ENCODE measurements at places on chromosomes 2 and 18.

DNA sequence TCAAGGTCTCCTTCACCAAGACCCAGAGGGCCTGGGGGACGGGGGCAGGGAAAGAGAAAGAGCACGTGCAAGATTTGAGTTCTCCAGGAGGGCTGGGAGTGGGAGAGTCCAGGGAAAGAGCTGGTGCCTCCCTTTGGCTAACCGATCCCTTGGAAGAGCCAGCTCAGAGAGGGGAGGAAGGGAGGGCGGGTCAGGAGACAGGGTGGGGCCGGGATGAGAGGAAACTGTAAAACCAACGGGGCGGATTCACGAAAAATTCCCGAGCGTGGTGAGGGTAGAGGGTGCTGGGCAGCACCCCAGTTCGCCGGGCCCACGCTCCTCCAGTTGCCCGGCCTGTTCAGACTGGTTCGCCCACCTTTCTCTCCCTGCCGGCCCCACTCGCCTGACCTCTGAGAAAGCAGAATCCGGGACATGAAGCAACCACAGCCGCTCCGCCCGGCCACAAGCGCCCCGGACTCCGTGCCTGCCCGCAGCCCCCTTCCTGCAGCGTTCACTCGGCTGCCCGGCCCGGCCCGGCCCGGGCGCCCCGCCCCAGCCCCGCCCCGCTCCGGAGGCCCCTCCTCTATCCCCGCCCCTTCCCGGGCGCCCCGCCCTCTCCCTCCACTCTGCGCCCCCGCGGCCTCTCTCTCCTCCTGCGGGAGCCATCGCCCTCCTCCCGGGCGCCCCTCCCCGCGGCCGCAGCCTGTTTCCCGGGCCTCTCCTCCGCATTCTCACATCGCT is 230.9 kb upstream of the SMAD2 start:
- peak; percentile 83 for DNase-seq

DNA sequence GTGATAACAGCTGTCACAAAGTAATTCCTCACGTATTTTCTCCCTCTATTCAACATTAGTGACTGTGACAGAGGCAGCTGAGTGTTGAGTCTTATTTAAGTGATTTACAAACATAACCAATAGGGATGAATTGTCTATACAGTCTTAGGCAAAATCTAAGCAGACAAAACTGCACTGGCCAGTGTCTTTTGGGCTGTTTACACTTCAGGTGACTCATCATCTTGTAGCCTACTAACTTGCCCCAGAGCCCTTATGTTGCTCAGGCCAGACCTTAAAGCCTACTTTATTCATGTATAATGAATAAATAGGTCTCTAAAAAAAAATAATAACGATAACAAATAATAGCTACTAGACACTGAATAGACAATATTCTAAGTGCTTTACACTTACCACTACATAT is 17.2 kb downstream of the THOC1 start:
- no peak for DNase-seq

DNA sequence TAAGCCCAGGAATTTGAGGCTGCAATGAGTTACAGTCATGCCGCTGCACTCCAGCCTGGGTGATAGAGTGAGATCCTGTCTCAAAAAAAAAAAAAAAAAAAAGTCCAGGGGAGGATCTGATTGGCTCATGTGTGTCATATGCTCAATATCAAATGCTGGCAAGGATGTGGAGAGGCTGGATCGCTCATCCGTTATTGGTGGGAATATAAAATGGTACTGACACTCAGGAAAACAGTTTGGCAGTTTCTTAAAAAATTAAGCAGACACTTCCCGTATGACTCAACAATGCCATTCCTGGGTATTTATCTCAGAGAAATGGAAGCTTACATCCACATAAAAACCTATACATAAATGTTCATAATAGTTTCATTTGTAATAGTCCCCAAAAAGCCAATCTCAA is 68.9 kb downstream of the MEX3C start:
- no peak for DNase-seq

DNA sequence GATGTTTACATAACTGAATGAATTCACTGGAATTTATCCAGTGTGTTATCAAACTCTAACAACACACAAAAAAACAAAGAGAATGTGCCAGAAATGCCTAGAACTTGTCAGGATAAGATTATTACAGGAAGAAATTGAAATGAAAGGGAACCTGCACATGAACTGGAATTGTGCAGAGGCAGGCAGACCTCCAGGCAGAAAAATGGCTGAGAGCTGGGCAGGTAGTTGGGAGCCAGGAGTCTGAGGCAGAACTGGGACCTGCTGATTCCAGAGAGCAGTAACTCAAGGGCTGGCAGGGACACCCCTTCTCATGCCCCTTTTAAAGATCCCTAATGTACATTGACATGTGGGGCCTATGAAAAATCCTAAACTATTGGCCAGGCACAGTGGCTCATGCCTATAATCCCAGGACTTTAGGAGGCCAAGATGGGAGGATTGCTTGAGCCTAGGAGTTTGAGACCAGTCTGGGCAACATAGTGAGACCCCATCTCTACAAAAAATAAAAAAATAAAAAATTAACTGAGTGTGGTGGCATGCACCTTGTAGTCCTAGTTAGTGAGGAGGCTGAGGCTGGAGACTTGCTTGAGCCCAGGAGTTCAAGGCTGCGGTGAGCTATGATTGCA is 674 bp upstream of the SP110 start:
- no peak for DNase-seq

DNA sequence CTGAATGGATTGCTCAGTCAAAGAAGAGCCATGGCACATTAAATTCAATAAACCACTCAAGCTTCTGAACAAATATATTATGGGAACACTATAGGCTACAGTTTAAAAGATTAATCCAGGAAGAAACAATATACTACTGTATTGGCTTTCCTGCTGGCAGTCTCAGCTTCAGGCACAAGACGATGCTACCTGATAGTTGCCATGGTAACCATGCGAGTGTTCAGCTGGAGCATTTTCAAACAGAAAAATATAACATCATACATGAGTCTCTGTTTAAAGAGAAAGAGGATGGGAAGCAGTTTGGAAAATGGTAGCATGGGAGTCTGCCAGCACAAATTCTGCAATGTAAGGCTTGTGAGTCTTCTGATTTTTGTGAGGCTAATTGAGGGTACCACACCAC is 65.9 kb upstream of the CPO start:
- no peak for DNase-seq

DNA sequence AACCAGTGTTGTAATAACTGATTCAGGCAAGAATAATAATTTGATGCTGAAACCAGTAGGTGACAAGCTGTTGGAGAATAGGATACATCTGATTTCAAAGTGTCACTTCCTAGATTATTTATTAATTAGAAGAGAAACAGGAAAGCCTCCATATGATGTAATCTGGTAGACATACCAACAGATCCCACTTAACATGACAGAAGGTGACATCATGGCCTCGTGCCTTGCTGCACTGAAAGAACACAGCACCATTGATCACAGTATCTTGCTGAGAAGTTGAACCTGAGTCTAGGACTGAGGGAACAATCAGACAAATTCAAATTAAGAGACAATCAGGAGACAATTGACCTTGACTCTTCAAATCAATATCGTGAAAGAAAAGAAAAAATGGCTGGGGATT is 131.6 kb upstream of the DLGAP1 start:
- DNase-seq: no peak

DNA sequence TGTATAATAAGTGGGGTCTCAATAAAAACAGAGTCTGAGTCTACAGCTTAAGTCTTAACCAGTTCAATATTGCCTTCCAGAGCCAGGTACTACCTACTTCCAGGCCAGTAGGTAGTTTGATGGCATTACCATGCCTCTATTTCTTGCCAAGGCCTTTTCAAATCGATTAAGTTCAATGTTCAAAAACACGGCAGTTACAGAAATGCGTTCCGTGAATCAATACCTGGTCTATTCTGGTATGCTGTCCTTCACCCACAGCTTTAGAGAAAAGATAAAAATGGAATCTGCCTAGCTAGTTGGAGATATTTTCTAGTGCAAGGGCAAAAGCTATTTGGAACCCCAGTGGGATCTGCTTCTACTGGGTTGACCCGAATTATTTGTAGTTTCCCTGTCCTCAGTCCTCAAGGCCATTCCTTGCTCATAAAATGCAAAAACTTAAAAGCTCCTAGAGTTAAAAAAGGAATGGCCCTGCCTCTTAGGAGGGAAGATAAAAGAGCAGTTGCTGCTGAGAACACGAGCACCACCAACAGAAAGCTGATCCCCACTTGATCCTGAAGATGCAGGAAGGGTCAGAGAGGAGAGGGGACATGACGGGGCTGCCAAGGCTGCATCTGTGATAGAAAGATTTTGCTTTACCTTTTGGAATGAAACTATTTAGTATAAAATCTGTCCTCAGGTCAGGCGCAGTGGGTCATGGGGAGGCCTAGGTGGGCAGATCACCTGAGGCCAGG is 109.6 kb upstream of the SCG2 start:
- DNase-seq: no peak

DNA sequence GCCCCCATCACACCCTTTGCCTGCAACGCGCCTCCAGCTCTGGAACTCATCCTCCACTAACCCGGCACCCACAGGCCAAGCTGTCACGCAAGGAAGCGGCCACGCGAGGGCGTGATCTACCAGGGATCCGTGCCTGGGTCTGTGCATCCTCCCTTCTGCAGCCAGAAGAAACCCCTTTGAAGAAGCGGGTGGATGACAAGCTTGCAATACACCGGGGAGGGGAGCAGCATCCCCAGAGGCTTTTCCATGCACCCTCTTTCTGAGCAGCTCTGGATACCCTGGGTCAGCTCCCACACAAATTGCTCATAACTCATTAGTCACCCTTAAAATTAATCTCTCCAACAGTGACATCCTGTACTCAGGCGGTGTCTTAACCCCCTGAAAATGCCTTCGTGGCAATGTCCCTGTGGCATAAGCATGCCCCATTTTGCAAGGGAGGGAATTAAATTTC is 47.6 kb downstream of the PDCL3 start:
- DNase-seq: peak; percentile 83

DNA sequence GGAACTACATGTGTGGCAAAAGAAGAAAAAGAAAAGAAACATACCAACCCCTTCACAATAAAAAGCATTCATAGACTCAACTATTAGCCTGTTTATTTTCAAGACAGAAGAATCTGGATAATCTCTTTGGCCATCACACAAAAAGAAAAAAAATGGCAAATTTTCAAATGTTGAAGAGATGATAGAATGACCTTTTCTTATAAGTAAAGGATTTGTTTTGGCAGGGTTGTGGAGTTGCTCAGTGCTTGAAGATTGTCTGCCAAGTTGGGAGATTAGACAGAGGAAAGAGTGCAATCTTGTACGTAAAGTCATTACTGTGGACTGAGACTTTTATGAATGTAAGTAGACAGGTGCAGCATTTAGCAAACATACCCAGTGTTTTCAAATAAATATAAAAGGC is 18.5 kb upstream of the FAM171B start:
- no peak for DNase-seq

- DNase-seq: no peak
These were observed 131.0 kb downstream of the TCF4 start for GRCh38 chr18:55457028-55457427.

- DNase-seq: no peak
These were observed 215.8 kb downstream of the ALPK2 start for GRCh38 chr18:58412844-58413666.

DNA sequence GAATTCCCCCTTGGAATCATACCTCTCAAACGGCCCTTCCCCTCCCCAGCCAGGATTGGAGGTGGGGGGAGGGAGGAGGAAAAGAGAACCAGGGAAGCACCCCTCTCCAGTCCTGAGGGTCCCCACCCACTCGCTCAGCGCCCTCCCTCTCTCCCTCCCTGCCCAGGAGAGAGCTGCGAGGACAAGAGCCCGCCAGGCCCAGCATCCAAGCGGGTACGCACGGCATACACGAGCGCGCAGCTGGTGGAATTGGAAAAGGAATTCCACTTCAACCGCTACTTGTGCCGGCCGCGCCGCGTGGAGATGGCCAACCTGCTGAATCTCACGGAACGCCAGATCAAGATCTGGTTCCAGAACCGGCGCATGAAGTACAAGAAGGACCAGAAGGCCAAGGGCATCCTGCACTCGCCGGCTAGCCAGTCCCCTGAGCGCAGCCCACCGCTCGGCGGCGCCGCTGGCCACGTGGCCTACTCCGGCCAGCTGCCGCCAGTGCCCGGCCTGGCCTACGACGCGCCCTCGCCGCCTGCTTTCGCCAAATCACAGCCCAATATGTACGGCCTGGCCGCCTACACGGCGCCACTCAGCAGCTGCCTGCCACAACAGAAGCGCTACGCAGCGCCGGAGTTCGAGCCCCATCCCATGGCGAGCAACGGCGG is 14.4 kb downstream of the HOXD3 start:
- DNase-seq: no peak

DNA sequence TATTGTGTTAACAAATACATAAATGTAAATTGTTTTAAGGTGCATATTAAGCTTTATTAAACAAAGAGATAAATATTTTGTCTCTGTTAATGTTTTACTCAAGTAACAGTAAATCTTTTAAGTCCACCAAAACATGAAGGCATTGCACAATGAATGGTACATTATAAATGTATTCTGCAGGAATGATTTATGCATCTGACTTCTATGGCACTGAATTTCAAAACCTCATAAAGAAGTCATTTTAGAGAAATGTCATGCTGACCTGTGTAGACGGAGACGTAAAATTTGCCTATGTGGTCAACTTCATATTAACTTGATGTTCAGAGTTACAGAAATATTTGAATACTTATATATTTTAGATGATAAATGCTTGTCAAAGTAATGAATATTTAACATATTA is 194.7 kb downstream of the BABAM2 start:
- no peak for DNase-seq

Measured in activated T-cell treated with anti-CD3 and anti-CD28 coated beads, Interleukin-2, amount 50 U/mL, for 24 hours (primary cell).